NCI-H187 treated with DMSO at 0.1 percent for 48 hours (cell line): ENCODE measurements at places on chromosomes 6 and 20.

DNA sequence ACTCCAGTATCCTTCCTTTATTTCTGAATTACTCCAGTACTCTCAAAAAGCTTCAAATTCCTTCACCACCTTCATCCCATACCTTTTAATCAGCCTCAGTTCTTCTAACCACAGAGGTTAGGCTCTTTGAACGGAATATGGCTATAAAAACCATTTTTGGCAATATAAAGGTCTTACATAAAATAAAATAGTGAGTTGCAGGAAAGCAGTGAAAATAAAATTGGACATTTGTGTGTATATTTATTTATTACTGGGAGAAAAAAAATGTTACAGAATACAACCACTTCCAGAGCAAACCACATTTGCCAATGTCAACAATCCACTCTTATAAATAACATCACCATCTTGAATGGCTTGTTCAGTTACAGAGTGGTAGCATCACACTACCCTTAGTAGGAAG is 7.7 kb downstream of the HDDC2 start:
- DNase-seq, result no peak

GRCh38 chr6:83431545-83432155 is 799 bp upstream of the ME1 start:
- DNase-seq, result no peak

- DNase-seq, result no peak
Observed at GRCh38 chr6:162638931-162639574, 88.5 kb downstream of the PRKN start.

DNA sequence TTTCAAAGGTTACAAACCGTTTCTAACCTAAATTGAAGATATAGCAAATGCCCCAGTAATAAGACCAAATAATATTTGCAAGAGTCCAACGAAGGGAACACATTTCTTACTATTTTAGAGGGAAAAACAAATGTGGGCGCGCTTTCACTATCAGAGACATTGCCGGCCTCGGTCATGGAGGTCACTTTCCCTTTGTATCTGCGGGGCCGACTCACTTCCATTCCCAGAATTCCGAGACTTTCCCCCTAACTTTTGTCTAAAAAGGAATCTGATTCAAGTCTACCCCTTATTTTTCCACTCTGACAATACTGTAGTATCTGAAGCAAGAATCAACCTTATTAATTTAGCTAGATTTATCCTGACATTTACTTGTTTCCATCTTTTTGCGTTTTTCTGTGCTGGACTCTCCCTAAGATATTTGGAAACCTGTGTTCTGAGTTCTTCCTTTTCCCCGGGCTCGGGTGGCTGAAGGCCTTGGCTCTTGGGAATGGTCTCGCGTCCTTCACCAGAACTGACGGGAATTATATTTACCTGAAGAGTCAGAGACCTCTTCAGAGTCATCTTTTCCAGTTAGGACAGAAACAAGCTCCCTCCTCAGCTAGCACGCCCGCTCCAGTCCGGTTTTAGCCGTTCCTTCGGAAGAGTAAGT is 71.8 kb upstream of the ZNF184 start:
- no peak for DNase-seq

DNA sequence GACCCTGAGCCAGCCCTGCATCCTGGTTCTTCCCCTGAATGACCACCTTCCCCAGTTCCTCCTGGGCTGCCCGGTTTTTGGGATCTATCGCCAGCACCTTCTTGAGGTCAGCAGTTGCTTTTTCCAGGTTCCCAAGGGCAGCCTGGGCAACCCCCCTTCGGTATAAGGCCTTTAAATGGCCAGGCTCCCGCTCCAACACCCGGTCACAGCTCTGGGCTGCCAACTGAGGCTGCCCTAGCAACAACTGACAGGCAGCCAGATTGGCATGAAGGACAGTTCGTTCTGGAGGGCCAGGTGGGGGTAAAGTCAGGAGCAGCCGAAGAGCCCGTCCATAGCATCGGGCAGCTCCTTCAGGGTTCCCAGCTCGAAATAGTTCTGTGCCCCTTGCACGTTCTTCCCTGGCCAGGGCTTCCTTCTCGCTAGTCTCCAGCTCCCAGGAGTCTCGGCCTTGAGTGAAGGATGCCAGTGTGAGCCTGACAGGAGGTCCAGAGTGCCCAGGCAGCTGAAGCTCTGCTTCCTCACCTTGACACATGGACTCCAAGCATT is 778 bp upstream of the ATF6B start:
- DNase-seq, result no peak

- no peak for DNase-seq
Observed at GRCh38 chr6:15804164-15805154, 141.6 kb upstream of the DTNBP1 start.

GRCh38 chr6:44010411-44011349 is 116.6 kb downstream of the MRPL14 start:
- DNase-seq, result peak; percentile 82

- no peak for DNase-seq
Observed at GRCh38 chr20:51121901-51122412, 99.0 kb upstream of the KCNG1 start.

DNA sequence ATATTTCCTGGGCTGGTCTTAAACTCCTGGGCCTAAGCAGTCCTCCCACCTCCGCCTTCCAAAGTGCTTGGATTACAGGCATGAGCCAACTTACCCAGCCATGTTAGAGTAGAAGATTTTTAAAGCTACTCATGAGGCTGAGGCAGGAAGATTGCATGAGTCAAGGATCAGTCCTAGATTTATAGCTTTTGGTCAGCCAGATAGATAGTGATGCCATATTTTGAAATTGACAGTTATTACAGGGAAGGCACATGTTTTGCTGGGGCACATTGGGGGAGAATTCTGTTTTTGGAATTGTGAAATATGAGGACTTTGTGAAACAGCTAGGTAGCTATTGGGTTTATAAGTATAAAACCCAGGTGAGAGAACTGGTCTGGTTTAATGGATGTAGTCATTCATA is 40.9 kb downstream of the DOP1A start:
- DNase-seq, result no peak

GRCh38 chr6:100880149-100880852 is 828 bp downstream of the ASCC3 start:
- DNase-seq, result no peak

- DNase-seq, result no peak
Observed at GRCh38 chr6:25351485-25351884, 72.3 kb downstream of the CARMIL1 start.

- DNase-seq, result peak; percentile 15
Observed at GRCh38 chr6:31308050-31308844, 36.4 kb upstream of the HLA-C start.

- DNase-seq, result no peak
Observed at GRCh38 chr6:152916035-152916434, 66.8 kb downstream of the FBXO5 start.

DNA sequence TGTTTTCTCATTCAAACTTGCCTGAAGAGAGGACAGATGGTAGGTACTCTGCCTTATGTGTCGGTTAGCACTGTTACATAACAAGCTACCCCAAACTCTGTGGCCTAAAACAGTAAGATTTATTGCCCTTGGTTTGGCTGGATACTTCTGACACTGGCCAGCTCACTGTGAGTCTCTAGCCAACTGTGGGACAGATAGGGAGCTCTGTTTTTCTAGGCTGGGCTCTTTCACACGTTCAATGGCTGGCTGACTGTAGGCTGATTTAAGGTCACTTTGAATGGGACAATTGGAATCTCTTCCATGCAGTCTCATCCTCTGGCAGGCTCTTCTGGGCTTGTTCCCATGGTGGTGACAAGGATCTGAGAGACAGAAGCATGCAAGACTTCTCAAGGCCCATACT is 39.4 kb upstream of the JAG1 start:
- DNase-seq, result no peak

DNA sequence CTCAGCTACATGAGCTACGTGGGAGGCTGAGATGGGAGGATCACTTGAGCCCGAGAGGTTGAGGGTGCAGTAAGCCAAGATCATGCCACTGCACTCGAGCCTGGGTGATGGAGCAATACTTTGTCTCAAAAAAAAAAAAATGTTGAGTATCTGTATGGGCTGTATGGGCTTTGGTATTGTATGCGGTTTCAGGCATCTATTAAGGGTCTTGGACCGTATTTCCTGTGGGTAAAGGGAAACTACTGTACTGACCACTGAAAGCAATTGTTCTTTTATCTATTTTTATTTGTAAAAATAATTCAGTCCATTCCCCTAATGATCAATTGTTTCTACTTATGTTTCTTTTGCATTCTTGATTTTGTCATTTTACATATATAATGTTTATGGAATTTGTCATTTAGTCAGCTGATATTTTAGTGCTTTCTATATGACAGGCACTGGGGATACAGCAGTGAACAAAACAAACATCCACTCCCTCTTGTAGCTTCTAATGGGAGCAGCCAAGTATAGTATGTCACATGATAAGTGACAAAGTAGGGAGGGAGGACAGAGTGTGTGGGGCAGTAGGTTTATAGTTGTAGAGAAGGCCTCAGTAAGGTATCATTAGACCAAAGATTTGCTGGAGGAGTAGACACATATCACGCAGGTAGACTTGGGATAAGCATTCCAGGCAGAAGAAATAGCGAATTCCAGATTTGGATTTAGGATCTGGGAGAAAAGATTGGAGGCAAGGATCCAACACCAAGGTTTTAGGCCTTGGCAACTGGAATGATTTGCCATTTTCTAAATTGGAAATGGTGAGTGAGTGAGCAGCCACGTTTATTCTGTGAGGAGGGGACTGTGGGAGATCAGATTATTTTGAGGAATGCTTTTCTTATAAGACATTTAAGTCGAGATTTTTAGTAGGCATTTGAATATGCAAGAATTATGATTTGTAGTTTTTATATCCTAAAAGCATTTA is 6.0 kb downstream of the PCMT1 start:
- no peak for DNase-seq

DNA sequence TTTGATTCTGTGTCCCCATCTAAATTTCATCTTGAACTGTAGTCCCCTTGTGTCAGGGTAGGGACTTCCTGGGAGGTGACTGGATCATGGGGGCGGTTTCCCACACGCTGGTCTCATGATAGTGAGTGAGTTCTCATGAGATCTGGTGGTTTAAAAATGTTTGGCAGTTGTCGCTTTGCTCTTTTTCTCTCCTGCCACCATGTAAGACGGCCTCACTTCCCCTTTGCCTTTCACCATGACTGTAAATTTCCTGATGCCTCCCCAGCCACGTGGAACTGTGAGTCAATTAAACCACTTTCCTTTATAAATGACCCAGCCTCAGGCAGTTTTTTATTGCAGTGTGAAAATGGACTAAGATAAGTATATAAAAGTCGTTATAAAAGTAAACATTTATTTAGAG is 80.5 kb upstream of the SGK1 start:
- no peak for DNase-seq

GRCh38 chr6:166650824-166651807 is 24.1 kb upstream of the RPS6KA2 start:
- no peak for DNase-seq

GRCh38 chr6:23174781-23175361 is 605.5 kb downstream of the HDGFL1 start:
- no peak for DNase-seq

GRCh38 chr20:54292185-54292584 is 84.3 kb downstream of the PFDN4 start:
- DNase-seq, result no peak

DNA sequence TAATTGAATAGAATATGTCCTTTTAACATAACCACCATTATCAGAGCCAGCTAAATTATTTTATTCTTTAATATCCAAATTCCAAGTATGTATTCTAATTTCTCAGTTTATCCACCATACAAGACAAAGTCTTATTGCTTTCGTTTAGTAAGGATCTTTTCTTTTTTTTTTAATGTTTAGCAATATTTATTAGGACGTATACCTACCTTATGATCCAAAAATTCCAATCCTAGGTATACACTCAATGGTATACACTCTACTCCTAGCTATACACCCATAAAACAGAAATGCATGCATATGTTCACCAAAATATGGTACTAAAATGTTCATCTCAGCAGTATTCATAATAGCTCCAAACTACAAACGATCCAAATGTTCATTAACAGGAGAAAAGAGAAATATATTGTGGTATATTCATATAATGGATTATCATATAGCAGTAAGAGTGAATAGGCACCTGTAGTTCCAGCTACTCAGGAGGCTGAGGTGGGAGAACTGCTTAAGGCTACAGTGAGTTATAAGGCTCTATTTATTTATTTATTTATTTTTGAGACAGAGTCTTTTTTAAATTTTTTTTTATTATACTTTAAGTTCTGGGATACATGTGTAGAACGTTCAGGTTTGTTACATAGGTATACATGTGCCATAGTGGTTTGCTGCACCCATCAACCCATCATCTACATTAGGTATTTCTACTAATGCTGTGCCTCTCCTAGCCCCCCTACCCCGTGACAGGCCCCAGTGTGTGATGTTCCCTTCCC is 17.3 kb downstream of the TNFAIP3 start:
- DNase-seq, result no peak

- no peak for DNase-seq
Observed at GRCh38 chr6:37399131-37399530, 33.9 kb upstream of the CMTR1 start.

DNA sequence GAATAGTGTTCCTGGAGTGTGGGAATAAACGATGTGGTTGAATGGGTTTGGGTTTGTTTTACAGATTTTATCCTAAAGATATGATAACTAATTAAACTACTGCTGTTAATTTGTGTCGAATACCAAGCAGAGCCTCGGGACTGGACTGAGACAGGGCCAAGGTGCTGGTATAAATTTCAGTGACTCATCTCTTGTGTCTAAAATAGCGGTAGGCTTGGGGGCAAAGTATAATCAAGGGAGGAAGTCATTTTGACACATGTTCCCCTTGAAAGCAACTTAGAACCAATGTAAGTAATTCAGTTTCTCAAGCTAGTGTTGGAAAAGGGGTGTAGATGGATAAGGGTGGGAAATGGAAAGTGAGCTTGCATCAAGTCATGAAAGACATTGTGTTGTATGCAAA is 108.4 kb downstream of the PLCB4 start:
- no peak for DNase-seq

DNA sequence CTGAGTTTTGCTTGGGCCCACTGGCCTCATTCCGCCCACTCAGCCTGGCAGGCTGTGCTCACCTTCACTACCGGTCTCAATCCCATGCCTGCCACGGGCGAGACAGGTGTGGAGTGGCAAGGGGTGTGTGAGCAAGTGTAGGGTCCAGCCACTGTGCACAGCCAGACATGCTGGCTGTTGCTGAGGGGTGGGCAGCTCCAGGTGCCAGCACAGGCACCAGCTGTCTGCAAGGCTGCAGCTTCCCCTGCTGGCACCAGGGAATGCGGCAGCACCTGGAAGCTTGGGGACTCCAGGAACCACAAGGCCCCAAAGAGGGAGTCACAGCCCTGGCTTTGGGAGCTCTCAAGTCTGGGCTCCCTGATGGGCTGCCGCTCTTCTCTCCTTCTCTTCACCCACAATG is 372.7 kb downstream of the CBLN4 start:
- DNase-seq, result no peak

DNA sequence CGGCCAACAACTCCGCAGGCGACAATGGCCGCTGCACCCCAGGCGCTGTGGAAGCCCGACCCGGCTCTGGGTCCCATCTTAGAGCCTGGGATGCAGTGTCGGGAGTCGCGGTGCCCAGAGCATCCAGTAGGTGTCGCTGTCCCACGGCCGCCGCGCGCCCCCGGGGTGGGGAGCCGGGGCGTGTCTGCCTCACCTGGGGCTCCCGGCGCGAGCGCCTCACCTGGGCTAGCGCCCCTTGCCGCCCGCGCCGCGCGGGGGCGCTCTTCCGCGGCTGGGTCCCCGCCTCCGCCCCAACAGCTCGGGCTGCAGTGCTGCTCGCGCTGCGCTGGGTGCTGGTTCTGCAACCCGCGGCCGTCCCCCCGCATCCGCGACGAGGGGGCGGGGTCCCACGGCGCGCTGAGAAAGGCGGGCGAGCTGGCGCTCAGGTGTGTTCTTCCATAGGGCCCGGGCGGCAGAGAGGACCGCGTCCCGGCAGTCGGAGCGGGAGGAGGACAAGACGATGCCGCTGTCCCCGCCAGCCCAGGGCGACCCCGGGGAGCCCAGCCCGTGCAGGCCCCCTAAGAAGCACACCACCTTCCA is at the start of gene CRYBG1:
Gene CRYBG1, plus strand, starts transcription at position 308 of the 579 bp plus-strand sequence. Its CDS starts 192 bp downstream, at position 500.
- peak; percentile 28 for DNase-seq
